ENCODE measurements at places on chromosomes 2 and 18. TPM values are rescaled to one million over a fixed set of nuclear protein-coding genes. Genes with fewer than 3 reads are reported as not detected.

Gene NAT8
- not detected for total RNA-seq

Gene FSHR
- not detected for total RNA-seq

Gene UGT1A3
- total RNA-seq, result not detected

DNA sequence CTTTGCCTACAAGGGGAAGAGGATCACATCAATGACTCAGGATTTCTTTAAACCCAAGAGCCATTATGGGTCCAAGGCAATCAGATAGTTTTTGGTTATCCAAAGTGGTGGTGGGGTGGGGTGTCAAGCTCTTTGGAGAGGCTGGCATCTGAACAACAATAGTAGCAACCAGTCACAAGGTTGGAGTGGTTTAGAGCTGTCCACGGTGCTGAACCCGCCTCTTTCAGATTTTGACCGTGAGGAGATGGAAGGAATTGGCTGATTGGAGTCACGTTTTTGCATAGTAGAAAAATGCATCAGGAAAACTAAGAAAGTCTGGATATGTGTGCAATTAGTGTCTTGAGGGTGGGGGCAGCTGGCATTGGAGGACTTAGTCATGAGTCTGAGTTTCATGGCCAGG, 159.9 kb downstream of the LOXHD1 start:
- DNase-seq, result no peak

GRCh38 chr18:34600158-34600557, 109.9 kb upstream of the DTNA start:
- DNase-seq, result no peak

DNA sequence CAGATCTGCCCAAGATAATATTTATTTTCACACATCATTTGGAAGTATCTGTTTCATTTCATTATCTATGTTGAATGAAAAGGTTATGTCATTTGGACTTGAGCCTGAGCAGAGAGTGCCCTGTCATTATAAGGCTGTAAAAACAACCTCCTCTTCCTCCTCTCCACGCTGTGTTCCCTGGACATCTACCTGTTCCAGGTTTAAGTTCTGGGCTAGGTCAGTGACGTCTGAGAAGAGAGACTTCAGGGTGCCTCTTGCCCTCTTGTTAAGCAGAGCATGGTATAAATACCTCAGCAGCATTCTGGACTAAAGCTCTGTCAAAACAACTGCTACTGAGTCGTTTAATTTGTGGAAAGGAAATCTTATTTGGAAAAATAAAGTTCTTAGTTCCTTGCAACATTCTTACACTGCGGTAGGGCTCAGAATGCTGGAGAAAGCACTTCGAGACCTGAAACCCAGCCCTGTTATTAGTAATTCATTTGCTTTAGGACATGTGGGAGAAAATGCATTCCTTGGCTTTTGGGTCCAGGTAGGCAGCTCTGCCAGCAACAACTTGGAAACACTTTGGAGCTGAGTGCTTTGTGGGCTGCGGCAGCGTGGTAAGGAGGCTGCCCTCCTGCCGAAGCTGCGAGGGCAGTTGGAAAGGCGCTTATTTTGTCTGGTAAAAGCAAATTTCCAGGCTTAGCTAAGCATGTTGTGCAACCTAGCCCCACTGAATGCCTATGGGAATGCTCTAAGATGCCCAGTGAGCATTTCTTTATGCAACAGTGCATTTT, 91.8 kb upstream of the NEDD4L start:
- DNase-seq, result no peak

DNA sequence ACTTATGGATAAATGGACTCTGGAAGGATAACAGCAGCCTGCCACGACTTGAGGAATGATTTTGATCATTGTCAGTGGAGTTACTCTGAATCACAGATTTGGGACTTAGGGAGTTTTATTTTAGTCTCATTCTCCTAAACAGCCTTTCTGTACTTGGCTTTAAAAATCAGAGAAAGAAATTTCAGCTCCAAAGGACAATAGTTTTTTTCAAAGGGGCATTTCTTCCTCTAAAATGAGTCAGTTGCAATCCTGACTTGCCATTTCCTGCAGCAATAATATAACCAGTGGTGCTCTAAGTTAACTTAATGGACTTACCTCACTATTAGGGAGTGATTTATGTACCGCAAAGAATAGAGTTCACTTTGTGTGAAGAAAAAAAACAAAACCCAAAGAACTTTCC, 35.1 kb upstream of the MTX2 start:
- no peak for DNase-seq

DNA sequence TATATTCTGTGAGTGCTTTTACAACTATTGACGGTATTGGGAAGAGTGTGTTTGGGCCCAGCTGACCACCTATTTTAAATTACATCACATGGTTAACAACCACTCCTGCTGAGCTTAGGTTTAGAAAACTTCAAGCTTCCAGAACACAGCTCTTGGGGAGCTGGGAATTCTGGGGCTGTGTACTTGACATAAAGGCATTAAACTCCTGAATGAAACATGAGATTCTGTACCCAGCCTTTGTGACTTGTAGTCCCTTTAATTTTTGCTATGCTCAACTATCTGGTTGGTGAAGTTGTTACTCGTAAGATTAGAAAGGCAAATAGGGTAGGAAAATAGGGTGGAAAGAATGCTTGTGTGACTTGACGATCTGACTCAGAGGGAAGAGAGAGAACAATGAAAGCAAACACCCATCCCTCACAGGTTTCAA, 66.9 kb downstream of the LTBP1 start:
- DNase-seq, result no peak

DNA sequence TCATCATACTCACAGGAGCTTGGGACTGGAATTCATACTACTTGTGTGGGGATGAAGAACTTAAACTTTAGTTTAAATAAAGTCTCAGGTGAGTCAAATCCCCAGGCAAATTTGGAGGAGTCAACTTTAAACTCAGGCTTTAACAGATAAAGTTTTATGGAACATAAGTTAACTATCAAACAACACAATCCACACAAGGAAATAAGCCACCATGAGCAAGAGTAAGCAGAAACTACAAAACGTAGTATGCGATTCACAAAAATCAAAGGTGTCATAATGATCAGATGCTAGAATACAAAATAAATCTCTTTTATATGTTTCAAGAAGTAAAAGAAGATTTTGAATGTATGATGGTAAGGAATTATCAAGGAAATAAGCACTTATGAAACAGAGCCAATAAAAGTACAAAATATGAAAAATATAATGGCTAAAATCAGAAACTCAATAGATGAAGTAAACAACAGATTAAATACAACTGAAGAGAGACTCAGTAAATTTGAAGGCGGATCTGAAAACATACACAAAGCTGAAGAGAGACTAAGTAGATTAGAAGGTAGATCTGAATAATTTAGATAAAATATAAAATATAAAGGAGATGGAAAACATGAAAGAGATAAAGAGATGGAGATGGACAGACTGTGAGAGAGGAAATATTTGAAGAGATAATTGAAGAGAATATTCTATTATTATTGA, 97.5 kb upstream of the TWIST2 start:
- no peak for DNase-seq
